Activated CD8-positive, alpha-beta T cell treated with anti-CD3 and anti-CD28 coated beads, Interleukin-2, amount 10 ng/mL, durations not matched to agents 7 days and 5 days (primary cell): ENCODE measurements at places on chromosomes 16 and 17.

- DNase-seq: no peak
Observed at GRCh38 chr17:70922268-70922667, 752.9 kb downstream of the KCNJ2 start.

GRCh38 chr17:19380481-19381301 is 2.4 kb downstream of the MAPK7 start:
- no peak for DNase-seq

DNA sequence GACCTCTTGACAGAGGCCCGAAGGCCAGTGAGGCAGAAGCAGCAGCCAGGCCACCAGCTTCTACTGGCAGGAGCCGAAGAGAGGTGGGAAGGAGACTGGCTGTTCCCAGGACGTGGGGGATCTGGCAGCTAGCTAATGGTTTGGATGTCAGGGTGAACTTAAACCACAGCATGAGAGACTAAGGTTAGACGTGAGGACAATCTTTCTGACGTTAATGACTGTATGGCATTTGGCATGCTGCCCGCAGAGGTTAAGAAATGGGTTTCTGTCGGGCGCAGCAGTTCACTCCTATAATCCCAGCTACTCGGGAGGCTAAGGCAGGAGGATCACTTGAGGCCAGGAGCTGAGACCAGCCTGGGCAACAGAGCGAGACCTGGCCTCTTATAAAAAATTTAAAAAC is 6.3 kb upstream of the KRT13 start:
- DNase-seq: no peak

- DNase-seq: no peak
Observed at GRCh38 chr16:30478766-30479478, 6.4 kb downstream of the ITGAL start.

DNA sequence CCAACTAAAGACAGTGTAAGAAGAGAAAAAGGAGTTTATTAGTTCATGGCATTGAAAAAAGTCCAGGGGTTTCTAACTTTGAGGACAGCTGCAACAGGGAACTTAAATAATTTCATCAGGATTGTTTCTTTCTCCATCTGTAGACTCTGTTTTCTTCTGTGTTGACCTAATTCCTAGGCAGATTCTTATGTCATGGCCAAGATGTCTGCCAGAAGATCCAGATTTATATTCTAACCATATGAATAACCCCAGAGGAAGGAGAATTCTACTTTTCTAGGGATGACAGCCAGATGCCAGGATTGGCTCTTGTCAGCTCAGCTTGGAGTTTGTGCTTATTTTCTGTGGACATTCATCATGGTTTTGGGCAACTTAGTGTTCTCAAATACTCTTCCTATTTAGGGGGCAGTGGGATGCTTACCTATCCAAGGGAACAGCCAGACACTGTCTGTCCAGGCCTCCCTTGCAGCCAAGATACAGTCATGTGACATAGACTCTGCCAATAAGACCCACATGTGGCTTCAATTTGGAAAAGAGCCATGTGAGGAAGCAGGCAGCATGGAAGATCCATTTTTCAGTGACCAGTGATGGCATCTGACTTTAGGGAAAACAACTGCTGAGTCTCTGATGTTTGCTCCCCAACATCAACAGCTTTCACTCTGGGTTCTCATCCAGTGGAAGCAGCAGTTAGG is 18.2 kb downstream of the PCTP start:
- no peak for DNase-seq

DNA sequence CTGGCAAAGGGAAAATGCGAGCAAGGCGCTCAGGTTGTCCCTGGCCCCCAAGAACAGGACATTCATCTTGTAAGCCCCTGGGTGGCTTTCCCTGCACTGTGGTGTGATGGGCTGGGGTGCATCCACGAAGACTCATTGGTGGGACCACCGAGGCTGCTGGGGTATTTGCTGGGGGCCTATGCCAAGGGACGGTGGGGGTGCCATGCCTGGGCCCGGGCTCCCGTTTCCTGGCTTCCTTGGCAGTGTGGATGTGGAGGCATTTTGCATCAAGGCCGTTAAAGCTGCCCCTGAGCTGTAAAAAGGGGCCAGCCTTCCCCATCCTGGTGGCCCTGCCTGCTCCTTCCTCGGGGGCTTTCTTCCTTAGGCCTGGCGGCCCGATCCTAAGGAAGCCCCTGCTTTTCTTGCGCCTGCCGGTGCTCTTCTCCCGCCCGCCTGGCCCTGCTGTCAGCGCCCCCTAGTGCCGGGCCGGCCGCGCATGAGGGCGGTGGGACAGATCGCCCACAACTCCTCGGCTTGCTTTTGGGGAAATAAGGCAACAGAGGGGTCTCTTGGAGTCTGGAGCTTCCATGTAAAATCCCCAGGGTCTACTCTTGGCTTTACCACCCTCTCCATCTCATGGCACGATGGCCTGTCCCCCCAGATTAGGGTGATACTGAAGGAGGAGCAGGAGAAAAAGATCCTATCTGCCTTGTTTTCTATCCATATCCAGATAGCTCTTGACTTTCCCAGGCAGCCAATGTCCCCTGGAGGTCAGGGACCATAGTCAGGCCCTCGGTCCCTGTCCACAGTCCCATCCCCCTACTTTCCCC is 9.8 kb upstream of the TBX2 start:
- peak; percentile 61 for DNase-seq

DNA sequence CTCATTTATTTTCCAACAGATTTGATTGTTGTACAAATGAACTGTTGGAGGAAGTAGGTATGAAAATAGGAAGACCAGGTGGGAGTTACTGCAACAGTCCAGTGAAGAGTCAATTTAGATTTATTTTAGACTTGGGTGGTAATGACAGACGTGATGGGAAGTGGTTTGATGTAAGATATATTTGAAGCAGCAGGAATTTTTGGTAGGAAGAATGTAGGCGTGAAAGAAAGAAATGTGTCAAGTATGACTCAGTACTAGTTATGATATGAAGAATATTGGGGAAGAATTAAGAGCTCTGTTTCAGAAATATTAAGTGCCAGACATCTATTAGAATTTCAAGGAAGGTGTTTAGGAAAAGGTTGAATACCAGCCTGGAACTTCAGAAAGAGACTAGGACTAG is 247.9 kb upstream of the AXIN2 start:
- DNase-seq: no peak

DNA sequence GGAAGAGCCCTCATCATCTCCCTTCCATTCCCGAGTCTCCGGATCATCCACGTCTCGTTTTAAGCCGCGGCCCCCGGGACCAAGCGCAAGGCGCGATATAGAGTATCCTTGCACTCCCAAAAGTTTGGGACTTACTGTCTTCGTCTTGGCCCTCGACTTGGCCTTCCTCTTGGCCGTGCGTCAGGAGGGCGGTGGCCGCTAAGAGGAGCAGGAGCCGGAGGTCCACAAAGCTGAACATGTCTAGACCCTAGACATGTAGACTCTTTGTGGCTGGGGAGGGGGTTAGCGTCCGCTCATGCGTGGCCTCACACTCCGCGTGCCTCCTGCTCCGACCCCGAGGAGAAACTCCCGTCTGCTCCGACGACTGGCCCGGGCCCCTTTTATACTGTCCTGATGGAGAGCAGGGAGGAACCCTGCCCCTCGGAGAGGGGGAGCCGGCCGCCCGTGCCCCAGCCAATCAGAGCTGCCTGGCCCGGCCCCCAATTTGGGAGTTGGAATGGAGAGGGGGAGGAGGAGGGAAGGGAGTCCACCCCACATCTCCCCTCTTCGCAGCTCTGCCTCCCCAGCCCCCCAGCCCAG is at the start of gene COL1A1:
Gene COL1A1, minus strand, starts transcription at position 356 of the 579 bp plus-strand sequence. Its CDS starts 118 bp downstream, at position 238.
- no peak for DNase-seq

DNA sequence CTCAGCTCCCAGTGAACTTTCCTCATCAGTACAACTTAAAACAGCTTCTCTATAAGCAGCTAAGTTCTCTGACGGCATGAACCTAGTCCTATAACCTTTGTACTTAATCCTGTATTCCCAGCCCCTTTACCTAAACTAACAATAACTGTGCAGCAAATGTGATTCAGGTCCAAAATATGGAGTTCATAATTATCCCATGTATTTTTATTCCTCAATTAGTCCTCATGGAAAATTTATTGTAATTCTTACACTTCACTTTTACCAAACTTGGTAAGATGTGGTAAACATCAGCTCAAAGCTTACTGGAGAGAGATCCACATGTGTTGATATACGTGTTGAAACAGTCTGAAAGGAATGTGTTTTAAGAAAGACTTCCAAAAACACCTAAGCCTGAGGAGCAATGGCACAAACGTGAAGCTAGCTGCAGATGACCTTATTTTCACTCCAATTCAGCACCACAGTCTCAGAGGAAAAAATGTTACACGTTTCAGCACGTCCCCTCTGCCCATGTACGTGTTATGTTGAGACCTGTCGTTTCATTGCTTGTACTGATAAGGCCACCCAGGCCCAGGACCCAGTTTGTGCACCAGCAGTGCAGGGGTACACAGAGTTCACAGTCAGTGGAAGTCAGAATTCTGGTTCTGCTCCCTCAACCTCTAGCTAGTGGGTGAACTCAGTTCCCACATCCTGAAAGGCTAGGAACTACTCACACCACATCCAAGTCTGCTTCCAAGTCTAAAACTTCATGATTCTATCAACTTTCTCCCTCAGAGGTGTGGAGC is 7.1 kb downstream of the USP31 start:
- DNase-seq: no peak

DNA sequence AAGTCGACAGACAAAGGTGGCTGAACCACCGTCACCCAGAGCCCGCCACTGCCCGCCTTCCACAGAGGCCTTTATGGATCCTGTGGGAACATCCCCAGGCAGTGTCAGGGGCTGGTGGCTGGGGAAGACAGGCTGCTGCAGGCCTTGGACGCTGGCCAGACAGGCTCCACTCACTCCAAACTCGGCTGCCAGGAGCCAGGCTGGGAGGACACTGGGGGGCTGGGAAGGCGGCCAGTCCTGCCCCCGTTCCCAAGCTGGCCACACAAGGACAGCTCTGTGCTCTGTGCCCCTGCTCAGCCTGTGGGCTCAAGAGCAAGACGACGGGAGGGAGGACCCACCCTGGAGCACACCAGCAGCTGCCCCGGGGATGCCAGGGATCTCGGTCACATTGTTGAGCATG is 7.6 kb upstream of the LCAT start:
- no peak for DNase-seq
